ENCODE measurements at places on chromosomes 12 and 14.

GRCh38 chr12:5856692-5857091 is 88.4 kb downstream of the ANO2 start:
- DNase-seq = no peak

DNA sequence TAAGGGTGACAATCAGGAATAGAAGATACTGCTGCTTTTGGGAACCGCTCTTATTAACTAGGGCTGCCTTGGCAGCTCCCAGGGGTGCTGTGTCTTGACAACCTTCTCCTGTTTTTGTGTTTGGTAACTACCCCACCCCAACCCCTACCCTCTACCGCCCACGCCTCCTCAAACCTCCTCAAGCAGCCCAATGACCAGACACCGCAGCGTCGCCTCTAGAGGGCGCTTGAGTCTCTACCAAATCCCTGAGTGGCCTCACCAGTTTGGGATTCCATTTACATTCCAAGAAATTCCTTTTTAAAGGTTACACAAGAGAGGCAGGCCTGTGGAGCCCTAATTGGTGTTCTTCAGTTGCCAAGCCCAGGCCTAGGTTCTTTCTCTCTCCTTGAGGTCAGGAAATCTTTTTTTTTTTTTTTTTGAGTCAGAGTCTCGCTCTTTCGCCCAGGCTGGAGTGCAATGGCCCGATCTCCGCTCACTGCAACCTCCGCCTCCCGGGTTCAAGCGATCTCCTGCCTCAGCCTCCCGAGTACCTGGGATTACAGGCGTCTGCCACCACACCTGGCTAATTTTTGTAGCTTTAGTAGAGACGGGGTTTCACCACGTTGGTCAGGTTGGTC is 72.4 kb upstream of the USP44 start:
- DNase-seq = peak; percentile 39

GRCh38 chr14:76811561-76811960 is 1.1 kb downstream of the ANGEL1 start:
- no peak for DNase-seq

DNA sequence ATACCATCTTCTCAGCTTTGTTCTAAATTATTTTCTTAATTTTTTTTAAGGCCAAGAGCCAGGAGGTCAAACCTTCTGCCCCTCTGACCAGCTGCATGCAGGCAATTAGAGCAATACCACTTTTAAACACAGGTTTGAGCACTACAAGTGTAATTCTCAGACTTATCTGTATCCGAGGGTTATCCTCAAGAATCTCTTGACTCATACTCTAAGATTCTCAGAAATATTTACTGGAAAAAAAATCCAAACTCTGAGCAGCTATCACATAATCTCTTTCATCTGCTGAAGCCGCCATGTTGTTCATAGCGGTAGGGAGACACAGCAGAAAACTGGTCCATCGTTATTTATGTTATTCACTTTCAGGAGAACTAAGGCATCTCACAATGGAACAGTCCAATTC is 27.4 kb upstream of the PTHLH start:
- DNase-seq = no peak

GRCh38 chr14:100575266-100575995 is 11.8 kb downstream of the BEGAIN start:
- DNase-seq = no peak

GRCh38 chr14:92579244-92579936 is 65.8 kb downstream of the RIN3 start:
- DNase-seq = no peak

DNA sequence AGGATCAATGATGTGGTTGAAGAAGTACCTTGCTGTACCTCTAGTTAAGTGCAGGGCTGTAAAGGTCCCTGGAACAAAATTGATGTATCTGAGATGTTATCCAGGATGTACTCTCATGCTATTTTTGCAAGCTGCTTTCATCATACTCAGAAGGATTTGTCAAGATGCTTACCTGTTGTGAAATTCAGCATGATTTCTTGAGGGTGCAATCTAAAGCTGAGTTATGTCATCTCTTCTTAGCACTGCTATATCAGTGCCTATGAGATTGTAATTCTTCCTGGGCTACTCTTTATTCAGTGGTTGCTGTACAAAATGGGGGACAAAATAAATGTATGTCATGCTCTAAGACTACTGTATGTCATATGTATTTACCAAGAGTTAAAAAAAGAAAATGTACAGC is 340.7 kb upstream of the LMO3 start:
- DNase-seq = no peak

DNA sequence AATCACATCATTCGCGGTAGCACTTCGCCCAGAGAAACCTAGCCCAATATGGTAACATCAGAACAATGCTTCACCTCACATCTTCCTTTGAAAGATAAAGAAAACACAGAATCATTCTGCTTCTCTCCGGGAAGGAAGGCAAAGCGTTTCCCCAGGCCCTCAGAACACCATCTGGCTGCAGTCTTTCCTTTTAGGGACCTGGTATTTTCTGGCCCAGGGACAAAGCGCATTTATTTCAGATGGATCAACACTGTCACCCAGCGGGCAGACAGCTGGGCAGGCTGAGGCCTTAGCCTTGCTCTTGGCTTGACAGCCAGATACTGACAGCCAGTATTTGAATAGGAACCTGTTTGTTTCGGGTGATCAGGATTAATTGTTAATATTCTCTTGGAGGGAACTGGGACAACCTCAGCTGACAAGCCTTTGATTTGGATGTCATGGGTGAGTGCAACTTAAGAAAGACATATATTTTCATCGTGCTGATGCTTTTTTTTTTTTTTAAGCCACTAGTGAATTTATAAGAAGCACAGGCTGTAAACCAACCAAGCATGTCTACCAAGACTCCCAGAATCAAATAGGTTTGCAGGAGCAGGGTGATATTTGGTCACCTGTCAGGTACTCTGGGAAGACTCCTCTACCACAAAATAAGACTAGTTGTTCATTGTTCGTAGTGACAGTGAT is 118.9 kb downstream of the VEZT start:
- DNase-seq = peak; percentile 60

GRCh38 chr14:85124631-85125290 is 405.2 kb upstream of the FLRT2 start:
- DNase-seq = no peak

DNA sequence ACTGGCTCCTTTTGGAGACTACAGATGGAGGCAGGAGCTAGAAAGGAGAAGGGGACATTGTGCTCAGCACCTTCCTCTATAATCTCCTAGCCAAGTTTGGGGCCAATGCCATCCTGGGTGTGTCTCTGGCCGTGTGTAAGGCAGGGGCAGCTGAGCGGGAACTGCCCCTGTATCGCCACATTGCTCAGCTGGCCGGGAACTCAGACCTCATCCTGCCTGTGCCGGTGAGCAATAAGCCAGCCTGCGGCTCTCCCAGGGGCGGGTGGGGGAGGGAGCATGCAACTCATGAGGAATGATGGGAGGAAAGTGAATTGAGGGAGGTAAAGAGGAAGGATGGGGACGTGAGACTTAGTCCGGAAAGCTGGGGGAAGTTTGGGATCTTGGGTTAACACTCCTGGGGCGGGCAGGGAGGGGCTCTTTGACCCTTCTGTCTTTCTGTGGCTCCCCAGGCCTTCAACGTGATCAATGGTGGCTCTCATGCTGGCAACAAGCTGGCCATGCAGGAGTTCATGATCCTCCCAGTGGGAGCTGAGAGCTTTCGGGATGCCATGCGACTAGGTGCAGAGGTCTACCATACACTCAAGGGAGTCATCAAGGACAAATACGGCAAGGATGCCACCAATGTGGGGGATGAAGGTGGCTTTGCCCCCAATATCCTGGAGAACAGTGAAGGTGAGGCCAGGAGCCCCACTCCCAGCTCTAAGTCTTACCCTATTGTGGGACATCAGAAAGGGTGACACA is 3.3 kb downstream of the ENO2 start:
- DNase-seq = no peak

- no peak for DNase-seq
These were observed 229.6 kb upstream of the NOS1 start for GRCh38 chr12:117590999-117591398.

DNA sequence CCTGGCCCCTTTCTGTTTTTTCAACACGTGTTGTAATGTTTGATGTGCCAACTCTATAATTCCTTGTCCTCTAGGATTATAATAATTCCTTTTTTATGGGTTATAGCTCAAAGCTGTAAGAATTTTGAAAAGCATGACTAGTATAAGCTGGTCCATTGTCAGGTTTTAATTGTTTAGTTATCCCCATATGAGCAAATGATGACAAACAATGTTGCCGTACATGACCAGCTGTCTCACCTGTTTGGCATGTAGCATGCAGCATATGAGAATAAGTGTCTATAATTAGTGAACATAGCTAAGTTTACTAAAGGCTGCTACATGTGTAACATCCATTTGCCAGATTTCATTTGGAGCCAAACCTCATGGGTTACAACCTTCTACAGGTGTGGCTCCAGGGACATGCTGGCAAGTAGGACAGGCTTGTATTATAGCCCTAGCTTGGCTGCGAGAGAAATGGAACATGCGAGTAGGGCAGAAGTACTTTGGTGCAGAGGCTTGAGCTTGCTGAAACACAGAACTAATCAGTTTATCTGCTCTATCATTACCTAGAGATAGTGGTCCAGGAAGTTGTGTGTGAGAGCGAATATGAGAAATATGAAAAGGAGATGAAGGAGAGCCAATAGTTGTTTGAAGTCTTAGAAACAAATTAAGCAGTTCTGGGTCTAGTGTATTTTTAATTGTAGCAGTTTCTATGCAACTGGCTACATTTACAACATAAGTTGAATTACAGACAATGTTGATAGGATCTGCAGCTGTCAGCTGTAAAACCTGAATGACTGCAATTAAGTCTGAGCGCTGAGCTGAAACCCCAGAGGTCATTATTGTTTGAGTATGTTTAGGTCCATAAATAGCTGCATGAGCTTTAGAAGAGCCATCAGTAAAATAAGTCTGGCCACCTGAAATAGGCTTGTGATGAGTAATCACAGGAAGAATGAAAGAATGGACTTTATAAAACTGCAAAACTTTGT is 22.6 kb upstream of the MAPKAPK5 start:
- peak; percentile 11 for DNase-seq

- DNase-seq = no peak
These were observed 65.3 kb downstream of the KLHL28 start for GRCh38 chr14:44896275-44897040.

DNA sequence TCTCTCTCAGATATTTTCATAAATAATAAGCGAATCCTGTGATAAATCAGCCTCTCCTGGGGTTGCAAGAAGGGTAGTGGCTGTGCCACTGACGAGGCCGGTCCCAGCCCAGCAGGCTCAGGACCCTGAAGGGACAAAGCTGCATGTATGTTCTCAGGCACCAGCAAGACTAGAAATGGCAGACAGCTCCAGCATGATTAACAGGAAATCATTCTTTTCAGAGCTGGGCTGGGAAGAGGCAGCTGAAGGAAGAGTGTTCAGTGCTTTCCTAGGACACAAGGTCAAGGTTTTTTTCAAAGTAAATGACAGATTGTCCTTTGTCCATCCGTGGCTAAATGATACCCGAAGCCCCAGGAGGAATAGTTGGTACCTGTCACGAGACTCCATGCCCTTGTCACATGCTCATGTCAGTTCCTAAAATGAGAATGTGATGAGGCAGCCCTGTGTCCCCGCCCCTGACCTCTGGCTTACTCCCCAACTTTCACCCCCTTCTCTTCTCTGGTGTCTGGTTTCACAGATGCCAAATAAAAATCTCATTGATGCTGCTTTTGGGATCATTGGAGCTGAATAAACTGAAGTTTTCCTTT is 65.1 kb downstream of the PPP1R36 start:
- no peak for DNase-seq

GRCh38 chr14:105529319-105529568 is 2.9 kb downstream of the TMEM121 start:
- DNase-seq = no peak

DNA sequence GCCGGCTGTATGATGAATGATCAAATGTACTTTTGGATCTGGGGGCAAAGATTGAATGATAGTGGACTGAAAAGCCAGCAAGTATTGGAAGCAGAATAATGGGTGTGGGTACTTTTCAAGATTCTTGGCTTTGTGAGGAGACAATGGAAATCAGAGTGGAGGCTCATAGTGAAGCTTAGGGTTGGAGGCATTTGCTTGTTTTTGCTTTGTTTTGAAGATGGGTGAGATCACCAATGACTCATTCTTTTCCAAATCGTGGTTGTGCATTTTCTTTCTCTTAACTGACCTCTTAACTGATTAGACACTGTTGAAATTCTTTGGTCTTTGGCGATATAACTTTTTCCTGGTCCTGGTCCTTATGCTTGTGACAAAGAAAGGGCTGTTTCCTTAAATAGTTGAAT is 54.4 kb downstream of the PELI2 start:
- no peak for DNase-seq

GRCh38 chr12:19404242-19404880 is 34.9 kb upstream of the AEBP2 start:
- DNase-seq = no peak

GRCh38 chr14:21042918-21043317 is 756 bp downstream of the RNASE7 start:
- DNase-seq = no peak

GRCh38 chr14:43539210-43539609 is 967.9 kb downstream of the FSCB start:
- DNase-seq = no peak

DNA sequence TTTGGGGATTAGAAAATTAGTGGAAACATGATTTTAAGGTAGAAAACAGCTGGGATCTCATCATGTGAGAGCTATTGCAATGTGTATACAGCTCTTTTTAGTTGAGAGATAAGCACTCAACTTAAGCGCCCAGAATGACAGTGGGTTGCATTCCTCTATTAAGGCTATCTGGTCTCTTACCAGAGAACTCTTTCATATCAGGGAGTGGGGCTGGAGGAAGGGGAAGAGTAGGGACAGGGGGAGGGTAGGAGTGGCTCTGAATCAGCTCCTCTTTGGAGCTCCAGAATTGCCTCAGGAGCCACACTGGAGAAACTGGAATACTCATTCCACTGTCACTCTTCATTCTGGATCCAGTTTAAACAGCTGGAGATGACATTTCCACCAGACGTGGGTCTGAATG is 9.2 kb upstream of the PLEKHG3 start:
- DNase-seq = no peak

DNA sequence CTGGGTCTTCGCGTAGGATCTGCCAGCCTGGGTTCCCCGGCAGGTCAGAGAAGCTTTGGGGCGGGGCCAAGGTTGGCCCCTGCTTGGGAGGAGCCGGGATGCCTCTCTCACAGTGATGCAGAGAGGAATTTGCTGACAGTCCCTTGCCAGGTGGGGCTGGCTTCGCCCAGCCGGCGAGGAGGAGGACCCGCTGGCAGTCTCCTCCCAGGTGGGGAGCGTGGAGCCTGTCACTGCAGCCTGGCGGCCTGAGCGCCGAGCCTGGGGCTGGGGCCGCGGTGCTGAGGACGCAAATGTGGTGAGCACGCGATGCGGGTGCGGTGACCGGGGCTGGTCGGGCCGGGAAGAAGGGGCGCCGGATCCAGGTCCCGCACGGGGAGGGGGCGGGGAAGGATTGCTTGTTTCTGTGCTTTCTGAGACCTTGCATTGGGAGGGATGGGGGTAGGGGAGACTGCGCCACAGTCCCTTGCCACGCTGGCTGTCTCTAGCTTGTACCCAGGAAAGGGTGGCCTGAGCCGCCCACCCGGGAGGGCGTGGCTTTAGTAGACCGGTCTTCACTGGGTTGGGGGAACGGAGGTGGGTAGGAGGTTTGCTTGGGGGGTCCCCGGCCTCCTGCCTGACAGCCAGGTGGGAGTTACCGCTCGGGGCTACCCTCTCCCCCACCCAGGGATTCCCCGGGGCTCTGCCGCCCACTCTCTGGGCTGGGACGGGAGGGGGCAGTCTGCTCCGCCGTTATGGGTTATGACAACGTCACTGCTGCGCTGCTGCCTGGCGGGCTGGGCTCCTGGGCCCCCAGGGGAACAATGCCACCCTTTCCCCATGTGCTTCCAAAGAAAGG is at the start of gene TMEM63C:
TMEM63C (plus strand) TSS at position 196 of the 835 bp plus-strand sequence. CDS start 37,016 bp downstream, outside the sequence.
- peak; percentile 86 for DNase-seq

All from NCI-H345 (cell line).